ENCODE measurements at places on chromosomes 12 and 14.

GRCh38 chr14:65012353-65012752, 25.7 kb downstream of the FNTB start:
- DNase-seq: no peak

- no peak for DNase-seq
These were observed 99.7 kb upstream of the EGLN3 start for GRCh38 chr14:34050606-34051005.

DNA sequence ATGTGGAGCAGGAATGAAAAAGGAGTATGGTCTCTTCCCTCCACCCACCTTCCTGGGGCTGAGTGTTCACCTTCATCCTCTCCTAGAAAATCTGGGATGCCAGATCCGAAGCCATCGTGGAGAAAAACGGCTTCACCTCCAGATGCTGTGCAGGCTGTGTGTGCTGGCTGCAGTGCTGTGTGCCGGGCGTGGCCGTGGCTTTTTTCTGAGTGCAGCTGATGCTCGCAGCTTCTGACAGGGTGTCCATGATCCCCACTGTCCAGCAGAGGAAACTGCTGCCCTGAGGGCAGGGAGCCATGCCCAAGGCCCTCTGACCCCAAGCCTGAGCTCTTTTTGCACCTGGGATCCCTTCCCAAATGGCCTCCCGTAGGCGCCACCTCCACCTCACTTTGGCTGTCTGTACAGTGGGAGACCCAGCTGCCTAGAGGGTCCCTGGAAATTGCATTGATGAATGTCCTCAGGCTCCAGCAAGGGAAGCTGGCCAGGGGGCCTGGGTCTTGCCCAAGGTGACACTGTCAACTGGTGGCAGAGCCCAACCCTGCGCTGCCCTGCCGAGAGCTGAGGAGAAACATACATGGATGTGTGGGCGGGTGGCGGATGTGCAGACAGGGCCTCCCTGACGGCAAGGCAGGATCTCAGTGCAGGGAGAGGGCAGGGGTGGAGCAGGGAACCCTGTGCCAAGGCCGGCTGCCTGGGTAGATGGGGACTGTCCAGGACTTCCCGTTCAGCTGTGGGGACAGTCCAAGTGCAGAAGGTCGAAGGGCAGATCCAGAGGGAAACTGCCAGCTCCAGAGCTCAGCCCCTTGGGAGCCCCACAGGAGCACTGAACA, 53.3 kb downstream of the BEGAIN start:
- no peak for DNase-seq

GRCh38 chr12:71071536-71072097, 86.2 kb downstream of the TSPAN8 start:
- no peak for DNase-seq

DNA sequence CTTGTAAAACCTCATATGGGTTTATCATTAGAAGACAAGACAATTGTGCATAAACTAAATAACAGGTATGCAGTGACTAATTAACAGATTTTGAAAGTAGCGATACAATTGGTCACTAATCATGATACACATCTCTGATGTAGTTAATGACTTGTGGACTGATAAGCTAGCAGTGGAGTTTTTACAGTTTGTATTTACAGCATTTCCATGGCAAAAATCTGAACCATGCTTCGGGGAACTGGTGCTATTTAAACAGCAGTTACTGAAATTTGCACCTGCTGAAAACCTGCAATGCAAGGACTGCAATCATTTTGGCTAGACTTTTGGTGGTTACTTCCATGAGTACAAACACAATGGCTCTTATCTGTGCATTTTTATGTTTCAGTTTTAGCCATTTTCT, 471.2 kb downstream of the RERGL start:
- no peak for DNase-seq

DNA sequence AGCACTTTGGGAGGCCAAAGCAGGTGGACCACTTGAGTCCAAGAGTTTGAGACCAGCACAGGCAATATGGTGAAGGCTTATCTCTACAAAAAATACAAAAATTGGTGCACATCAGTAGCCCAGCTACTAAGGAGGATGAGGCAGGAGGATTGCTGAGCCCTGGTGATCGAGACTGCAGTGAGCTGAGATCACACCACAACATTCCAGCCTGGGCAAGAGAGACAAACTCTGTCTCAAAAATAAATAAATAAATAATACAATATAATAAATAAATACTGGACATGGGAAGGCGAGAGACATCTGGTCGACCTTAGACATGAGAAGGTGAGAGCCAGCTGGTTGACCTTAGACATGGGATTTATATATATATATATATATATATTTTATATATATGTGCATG, 119.8 kb upstream of the SLC38A4 start:
- DNase-seq: no peak

DNA sequence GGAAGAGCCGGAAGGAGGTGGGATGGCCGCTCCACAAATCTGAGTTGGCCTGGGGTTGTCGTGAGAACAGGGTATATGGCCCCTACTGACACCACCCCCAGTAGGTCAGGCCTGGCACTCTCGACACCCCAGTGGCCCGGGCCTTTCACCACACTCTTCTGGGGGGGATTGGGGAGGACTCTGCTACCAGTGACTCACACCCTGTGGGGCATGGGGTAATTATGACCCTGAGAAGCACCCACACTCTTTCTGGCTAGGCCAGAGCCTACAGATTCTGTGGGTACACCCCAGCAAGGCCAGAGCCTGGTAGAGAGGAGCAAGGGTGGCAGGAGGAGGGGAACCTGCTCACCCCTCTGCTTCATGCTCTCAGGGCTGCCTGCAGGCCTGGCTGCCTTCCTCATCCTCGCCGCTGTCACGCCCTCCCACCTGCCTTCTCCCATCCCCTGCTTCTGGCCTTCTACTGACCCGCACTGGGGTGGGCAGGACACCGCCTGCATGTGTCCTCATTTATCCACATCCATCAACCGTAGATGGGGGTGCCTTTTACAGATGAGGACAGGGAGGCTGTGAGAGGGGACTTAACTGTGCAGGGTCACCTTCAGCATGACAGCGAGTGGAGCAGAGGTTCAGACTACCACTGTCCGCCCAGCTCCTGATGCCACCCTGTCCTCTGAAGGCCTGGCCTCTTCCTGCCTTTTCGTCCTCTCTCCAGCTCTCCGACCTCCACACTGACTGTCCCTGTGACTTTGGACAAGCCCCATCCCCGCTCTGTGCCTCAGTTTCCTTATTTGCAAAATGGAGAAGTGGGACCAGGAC, 18.4 kb downstream of the ASB2 start:
- DNase-seq: no peak

DNA sequence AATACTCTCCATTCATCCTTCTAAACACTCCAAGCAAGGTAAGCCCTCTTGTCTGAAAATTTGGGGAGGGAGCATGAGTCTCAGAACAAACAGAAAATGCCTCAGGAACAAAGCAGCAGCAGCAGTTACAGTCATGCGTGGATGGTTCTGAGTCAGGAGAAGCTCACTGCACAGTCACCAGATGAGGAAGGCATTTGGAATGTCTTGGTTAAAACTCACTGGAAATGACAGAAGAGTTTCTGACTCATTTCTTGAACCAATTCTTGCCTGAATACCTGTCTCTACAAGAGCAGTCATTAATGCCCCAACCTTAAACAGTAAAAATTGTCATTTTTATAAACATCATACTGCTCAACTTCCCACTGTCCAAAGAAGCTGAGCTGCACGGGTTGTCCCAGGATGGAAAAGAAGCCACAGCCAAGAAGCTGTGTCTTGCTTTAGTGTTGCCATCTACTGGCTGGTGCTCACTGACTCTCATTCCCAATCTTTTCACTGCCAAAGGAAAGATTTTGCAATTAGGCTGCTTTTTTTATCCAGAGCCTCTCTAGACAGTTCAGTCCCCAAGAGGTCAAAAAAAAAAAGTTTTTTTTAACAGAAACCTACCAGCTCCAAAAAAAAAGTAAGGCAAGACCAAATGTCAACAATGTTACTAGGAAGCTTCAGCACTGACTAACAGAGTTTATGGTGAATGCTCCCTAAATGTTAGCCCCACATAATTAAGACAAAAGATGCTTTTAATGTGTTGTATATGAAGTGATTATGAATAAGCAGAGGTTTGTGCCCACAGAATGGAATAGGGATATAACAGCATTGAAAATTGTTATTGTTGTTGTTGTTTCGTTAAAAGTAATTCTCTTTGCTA, 40.4 kb downstream of the KICS2 start:
- peak; percentile 50 for DNase-seq

DNA sequence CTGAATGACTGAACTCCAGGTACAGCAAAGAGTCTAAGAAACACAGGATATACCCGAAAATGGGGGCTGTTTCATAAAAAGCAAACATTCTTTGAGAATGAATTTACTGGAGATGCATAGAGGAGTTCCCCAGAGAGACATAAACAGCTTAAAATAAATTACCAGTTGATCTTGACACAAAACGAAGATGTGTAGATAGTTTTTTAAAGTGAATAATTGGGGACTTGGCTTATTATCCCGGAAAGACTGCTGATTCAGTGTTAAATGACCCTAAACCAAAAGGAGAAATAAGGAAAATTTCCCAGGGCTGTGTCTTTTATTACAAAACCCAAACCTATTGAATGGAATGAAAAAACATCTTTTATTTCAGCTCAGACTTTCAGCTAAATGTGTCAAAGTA, 1052.8 kb upstream of the TMEM132C start:
- DNase-seq: no peak

GRCh38 chr12:31323391-31324115, 2.4 kb downstream of the SINHCAF start:
- peak; percentile 73 for DNase-seq

DNA sequence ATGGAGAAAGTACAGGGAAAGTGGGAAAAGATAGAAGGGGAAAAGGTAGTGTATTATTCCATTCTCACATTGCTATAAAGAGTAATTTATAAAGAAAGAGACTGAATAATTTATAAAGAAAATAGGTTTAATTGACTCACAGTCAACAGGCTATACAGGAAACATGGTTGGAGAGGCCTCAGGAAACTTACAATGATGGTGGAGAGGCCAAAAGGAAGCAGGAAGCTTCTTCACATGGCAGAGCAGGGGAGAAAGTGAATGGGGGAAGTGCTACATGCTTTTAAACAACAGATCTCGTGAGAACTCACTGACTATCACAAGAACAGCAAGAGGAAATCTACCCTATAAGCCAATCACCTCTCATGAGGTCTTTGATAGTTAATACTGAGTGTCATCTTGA, 725.0 kb upstream of the FLRT2 start:
- DNase-seq: no peak

DNA sequence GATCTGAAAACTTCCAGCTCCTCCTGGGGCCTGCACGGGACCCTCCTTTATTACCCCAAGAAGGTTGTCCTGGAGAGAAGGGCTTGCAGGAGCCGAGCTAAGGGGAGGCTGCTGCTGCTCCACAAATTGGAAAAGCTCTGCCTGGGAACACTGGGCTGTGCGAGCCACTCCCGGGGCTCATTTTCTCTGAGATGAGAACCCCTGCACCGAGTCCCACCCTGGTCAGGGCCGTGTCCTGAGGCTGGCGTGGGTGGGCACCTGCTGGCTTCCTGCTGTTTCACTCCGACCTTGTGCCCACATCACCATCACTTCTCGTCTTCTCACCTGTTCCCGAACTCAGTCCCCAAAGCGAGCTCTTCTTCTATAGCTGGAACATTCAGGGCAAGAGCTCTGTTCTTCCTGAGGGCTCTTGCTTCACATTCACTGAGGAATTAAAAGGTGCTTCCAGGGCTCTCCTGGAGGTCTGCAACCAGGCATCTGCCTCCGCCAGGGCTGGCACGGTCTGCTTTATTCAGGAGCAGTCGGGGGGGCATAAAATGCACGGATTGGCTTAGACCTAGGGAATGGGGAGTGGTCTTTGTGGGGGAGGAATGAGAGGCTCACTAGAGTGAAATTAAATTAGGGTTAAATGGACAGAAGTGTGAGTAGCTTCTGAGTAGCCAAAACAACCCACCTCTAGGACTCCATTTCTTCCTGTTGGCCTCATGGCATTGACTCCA, 98.5 kb downstream of the ADGRD1 start:
- no peak for DNase-seq

GRCh38 chr14:30971586-30971985, 53.9 kb upstream of the AP4S1 start:
- no peak for DNase-seq

DNA sequence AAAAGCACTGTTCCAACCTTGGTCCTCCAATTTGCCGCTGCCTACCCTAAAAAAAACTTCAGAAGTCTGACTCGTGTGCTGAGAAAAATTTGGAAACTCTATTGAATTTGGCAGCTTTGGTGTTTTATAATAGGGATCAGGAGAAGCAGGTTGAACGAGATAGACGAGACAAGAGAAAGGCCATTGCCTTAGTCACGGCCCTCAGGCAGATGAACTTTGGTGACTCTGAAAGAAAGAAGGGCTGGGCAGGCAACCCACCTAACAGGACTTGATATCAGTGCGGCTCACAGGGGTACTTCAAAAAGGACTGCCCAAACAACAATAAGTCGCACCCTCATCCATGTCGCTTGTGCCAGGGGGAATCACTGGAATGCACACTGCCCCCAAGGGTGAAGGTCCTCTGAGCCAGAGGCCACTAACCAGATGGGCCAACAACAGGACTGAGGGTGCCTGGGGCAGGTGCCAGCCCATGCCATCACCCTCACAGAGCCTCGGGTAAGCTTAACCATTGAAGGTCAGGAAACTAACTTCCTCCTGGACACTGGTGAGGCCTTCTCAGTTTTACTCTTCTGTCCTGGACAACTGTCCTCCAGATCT, 102.5 kb upstream of the SSTR1 start:
- DNase-seq: no peak

DNA sequence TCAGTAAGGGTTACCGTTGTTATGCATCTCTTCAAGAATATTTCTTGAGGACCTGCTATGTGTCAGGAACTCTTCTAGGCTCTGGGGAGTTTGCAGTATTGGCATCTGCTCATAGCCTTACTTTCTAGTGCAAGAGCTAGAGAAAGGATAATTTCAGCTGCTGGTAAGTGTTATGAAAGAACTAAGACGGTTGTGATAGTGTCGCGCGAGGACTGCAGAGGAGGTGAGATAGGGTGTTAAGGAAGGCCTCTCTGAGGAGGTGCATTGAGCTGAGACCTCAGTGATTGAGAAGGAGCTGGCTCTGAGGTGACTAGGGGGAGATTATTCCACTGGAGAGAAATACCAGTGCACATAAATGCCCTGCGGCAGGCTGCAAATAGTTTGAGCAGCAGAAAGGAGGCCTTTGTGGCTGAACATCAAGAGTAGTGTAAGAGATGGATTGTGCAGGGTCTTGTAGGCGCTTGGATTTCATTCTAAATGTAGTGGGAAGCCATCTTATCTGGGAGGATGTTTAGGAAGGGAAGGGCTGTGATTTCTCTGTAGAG, 824 bp downstream of the DDX55 start:
- DNase-seq: no peak

GRCh38 chr12:16884056-16884455, 278.1 kb upstream of the LMO3 start:
- DNase-seq: no peak

DNA sequence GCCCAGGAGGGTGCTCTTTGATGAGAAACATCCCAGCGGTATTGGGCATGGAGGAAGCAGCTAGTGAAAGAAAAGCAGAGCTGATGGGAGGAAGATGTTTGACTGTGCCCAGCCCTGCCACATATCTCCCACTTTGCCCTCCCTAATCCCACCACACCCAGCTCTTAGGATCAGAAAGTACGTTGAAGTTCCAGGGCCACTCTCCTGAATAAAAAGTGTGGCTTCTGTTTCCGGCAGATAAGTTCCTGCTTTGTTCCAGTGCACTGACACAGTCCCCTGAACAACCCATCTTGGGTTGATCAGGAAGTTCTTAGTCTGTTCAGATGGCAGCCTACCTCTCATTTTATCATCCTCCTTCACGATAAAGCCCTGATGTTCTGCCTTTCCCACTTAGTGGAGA, 16.5 kb downstream of the TPCN1 start:
- no peak for DNase-seq

All from NCI-H2171 treated with DMSO at 0.1 percent for 48 hours (cell line).